Stimulated activated CD4-positive, alpha-beta T cell treated with anti-CD3 and anti-CD28 coated beads, Interleukin-2, amount 100 ng/mL, for 24 hours (primary cell): ENCODE measurements at places on chromosomes 6 and 20.
A peak's percentile ranks its signal among the peaks of the same experiment; 100 is the strongest.

GRCh38 chr6:13695252-13695651, 16.4 kb downstream of the RANBP9 start:
- DNase-seq = no peak

- no peak for DNase-seq
Observed at GRCh38 chr6:159680104-159680503, 12.9 kb downstream of the SOD2 start.

DNA sequence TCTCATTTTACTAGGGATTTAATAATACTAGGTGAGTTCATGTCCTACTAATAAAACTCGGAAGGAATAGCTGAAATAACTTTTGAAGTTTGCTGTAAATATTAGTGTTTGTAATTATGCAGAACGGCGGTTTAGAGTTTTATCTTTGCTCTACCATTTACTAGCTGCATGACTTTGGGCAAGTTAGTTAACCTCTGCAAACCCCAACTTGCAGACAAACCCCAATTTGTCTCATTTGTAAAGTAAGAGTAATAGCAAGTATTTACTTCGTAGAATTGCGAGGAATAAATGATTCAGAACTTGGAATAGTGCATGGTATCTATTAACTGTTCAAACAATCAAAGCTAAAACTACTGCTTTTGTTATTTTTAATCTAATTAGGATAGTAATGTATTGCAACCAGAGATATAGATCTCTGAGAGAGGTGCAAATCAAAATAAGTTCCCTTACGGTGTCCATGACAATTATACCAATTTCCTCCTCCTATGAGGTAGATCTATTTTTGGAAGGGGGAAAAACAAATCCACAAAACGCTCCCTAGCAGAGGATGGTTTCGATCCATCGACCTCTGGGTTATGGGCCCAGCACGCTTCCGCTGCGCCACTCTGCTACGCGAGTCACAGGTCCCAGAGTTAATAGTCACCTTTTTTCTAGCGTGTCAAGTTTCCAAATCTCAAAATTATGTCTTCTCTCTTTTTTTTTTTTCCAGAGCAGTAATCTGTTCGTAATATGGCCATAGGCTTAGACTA, 35.1 kb upstream of the BTN3A2 start:
- peak; percentile 70 for DNase-seq

GRCh38 chr6:89749918-89750317, 69.7 kb downstream of the MDN1 start:
- DNase-seq = no peak

DNA sequence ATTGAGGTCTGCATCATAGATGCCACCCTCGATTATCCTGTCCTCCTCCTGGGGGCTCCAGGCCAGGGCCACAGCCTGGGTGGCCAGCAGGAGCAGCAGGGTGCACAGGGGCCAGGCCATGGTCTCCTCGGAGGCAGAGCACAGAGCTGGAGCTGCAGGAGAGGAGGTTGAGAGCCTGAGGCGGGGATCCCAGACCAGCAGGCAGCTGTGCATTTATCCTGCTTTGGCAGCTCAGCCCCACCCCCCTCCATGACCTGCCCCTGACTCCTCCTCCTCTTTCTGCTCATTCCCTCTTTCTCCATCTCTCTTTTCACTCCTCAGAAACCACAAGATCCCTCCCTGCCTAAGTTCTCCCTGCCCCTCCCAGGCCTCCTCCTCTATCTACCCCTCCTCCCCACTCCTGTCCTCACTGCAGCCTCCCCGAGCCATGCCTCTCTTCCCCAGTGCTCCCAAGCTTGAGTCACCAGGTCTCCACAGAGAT, at the start of gene CST2:
Gene CST2, minus strand, starts transcription at position 189 of the 481 bp plus-strand sequence. Its CDS starts 69 bp downstream, at position 120.
- DNase-seq = no peak

DNA sequence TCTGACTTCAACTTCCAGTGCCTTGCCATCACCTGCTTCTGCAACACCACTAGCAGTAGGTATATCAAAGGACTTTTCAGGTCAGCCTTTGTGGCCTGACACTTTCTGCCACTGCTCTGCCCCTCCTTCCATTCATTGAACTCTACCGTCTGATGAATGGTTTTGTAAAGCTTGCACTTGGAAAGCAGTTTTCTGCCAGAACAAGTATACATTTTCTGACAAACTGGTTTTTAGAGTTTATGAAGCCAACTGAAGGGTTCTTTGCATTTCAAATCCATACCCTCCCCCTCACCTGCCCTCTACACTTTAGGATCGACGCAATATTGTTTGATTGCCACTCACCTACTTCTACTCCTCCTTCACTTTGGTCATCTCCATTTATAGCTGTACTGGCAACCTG, 603.1 kb downstream of the HACE1 start:
- no peak for DNase-seq

- DNase-seq = no peak
Observed at GRCh38 chr6:105432797-105433196, 29.9 kb upstream of the PREP start.

- peak; percentile 44 for DNase-seq
Observed at GRCh38 chr6:25404693-25405169, 125.6 kb downstream of the CARMIL1 start.

DNA sequence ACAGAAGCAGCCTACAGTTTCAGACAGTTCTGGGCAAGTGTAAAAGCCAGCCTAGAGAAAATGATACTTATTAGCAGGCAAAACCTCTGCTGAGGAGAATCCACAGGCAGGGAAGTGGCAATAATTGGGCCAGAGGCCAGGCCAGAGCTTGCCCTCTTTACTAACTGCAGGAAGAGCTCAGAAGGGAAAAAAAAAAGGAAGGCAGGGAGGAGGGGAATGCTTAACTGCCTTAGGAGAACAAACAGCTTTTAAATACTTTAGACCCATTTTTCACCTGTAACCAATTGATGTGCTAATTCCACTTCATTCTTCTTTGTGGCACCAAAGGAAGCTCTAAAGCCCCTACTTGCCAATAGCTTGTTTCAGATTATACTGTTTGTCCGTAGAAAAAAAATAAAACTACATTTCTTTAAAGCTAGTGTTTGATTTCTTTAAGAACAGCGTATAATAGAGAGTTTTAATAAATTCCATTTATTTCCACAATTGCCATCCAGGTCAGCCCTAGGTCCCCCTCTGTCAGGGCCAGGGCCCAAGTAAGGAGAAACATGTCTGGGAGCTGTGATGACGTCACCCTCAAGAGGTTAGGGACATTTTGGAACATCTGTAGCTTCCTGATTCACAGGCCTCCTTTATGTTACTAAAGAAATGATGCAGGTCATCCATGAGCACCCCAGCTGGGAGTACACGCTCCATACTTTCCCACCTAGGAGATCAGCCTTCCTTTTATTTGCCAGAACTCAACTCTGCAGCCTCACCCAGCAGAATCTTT, 384.3 kb downstream of the CDC5L start:
- no peak for DNase-seq

- no peak for DNase-seq
Observed at GRCh38 chr6:20085817-20086216, 126.5 kb downstream of the MBOAT1 start.

GRCh38 chr20:63114693-63115311, 101.1 kb downstream of the YTHDF1 start:
- no peak for DNase-seq

GRCh38 chr20:23125625-23126191, 39.6 kb upstream of the CD93 start:
- DNase-seq = no peak

GRCh38 chr6:111027219-111027618, 45.4 kb downstream of the RPF2 start:
- no peak for DNase-seq

GRCh38 chr6:71197780-71198179, 90.8 kb upstream of the OGFRL1 start:
- no peak for DNase-seq

GRCh38 chr6:52317211-52317610, 32.7 kb upstream of the MCM3 start:
- no peak for DNase-seq

GRCh38 chr6:14451594-14452374, 334.2 kb downstream of the CD83 start:
- DNase-seq = no peak

- peak; percentile 50 for DNase-seq
Observed at GRCh38 chr6:89281779-89282246, 33.3 kb downstream of the GABRR2 start.

GRCh38 chr6:7106752-7107577, 796 bp upstream of the RREB1 start:
- DNase-seq = peak; percentile 68

DNA sequence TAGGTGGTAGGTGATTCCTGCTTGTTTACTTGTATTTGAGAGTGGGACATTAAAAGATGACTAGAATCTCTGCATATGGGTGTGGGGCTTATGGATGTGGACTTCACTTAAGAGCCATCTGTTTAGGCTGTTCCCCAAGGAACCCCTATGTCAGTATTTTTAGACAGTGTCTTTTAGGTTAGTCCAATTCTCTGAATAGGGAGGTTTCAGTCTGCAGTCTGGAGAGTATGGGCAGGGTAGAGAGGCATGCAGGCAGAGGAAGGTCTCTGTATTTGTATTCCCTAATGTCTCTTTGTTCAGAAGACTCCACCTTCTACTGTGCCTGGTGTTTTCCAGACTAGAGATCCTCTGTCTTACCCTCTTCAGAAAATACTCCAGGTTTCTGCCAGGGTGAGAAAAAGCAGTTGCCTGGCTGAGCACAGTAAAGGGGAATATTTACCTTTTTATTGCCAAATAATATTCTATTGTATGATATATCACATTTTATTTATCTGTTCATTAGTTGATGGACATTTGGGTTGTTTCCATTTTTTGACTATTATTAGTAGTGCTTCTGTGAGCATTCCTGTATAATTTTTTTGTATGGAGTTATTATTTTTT, 19.1 kb downstream of the SLX4IP start:
- no peak for DNase-seq

GRCh38 chr20:64027981-64028685, 7.8 kb upstream of the C20orf204 start:
- DNase-seq = no peak

GRCh38 chr20:17469246-17470030, 61.7 kb downstream of the BFSP1 start:
- no peak for DNase-seq

DNA sequence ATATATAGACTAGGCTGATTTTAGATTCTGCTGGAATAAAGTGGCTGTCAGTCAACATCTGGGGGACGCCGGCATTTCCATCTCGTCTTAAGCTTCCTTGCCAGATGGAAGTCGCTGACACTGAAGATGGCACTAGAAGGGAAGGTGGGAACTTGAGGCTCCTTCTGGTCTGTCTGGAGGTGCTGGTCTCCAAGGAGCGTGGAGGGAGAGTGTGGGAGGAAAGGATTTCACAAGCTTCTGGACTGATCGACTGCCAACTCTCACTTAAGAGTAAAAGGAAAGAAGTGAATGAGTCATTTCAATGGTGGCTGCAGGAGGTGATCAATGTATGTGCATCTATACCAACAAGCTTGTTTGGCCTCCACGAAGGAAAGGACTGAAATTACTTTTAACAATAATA, 40.4 kb downstream of the DUSP22 start:
- no peak for DNase-seq

DNA sequence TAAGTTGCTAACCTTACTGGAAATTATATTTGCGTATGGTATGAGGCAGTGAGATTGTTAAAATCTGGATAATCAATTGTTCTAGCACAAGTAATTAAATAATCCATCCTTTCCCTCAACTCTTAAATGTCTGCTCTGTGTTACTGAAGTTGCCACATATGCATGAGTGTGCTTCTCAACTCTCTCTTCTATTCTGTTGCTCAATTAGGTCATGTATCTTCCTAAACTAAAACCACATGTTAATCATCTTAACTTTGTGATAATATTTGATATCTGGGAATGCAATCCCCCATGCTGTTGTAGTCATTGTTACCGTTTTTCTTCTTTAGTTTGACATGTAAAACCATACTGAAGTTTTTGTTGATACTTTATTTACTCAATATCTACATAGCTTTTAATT, 63.5 kb upstream of the STMND1 start:
- no peak for DNase-seq

DNA sequence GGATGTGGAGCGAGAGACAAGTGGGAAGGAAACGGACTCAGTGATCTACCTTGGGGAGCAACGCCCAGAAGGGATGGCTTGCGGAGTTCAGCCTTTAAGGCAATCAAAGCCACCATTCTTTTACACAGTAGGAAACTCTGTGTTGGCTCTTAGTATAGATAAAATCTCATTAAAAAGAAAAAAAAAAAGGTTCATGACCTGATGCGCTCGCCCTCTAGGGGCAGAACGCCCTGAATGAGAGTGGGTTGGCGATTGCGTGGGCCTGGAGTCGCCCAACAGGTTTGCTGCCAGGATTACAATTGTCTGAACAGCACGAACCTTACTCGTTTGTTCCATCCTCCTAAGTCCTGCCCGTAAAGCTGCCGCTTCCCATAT, 1.2 kb downstream of the TPD52L1 start:
- no peak for DNase-seq

DNA sequence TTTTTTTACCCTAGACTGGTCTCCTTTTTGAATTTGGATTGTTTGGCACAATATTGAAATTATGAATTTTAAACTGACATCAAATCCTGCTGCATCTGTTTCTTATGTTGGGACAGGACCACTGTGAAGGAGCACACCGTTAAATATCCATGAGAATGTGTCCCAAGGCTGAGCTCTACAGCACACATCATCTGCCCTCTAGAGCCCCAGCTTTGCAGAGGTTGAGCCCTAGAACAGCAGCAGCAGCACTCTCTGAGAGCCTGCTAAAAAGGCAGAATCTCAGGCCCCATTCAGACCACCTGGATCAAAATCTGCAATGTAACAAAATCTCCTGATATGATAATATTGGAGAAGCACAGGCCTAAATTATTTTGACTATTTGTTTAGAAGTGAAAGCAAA, 192.1 kb upstream of the CCN2 start:
- DNase-seq = no peak

DNA sequence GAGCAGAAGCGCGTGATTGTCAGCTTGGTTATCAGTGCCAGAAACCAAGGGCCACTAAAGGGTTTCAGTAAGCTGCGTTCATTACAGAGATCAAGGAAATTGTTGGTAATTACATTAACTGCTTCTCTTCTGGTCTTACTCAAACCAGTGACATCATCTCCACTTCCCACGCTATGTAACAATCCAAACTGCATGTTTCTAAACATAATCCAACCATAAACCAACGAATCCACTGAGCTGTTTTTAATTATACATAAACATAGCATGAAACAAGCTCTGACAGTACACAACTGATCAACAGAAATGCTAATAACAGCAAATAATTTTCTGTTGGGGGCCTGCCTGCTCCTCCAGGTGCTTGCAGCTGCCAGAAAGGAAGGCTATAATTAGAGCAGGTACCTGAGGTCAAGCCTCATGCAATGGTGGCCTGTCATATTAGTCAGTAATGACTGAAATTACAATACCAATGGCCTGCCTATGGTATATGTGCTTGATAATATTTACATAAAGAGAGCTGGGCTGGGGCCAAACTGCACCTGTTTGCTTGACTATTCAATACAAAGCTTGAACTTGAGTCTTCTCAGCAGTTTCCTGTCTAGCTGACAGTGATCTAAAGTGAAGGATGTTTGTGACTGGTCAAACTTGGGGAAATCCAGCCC, 40.1 kb downstream of the ILRUN start:
- peak; percentile 18 for DNase-seq
